ENCODE measurements at places on chromosomes 7 and 10.
A peak's percentile ranks its signal among the peaks of the same experiment; 100 is the strongest.

- no peak for DNase-seq
- H3K4me3 ChIP-seq, result no peak overlapping the region
- H3K36me3 ChIP-seq, result no peaks in the 10 kb centered on the region
- no peaks in the 10 kb centered on the region for H3K27me3 ChIP-seq
Measured at GRCh38 chr10:103765168-103765567, 90.2 kb downstream of the SH3PXD2A start.

DNA sequence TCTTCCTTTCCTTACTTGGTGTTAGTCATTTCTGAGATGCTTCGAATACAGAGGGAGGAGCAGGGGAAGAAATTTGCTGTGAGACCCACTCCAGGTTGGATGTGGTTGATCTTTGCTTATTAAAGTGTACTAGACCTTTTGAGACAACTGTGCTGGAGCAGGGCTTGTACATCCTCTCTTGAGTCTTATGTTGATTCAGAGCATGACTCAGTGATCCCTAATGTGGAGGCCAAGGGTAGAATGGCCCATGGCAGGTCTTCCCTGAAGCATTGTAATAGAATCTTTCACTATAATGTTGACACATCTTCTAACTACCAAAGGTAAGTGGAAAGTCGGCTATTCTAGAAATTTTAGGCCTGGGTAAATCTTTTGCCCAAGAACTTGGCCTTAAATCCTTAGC, 17.0 kb upstream of the SFR1 start:
- no peaks in the 10 kb centered on the region for H3K36me3 ChIP-seq
- H3K27me3 ChIP-seq, result no peaks in the 10 kb centered on the region
- H3K4me1 ChIP-seq, result no peaks in the 10 kb centered on the region
- DNase-seq, result no peak
- no peak overlapping the region for H3K4me3 ChIP-seq

- DNase-seq, result no peak
- H3K27ac ChIP-seq, result no peak overlapping the region
- H3K27me3 ChIP-seq, result no peaks in the 10 kb centered on the region
- no peaks in the 10 kb centered on the region for H3K4me1 ChIP-seq
- H3K36me3 ChIP-seq, result no peaks in the 10 kb centered on the region
Measured at GRCh38 chr10:116925056-116925455, 75.8 kb downstream of the ENO4 start.

GRCh38 chr10:77667426-77668324, 30.1 kb upstream of the KCNMA1 start:
- H3K4me1 ChIP-seq, result no peaks in the 10 kb centered on the region
- no peak overlapping the region for H3K4me3 ChIP-seq
- no peak overlapping the region for H3K27ac ChIP-seq
- no peaks in the 10 kb centered on the region for H3K27me3 ChIP-seq

- peaks cover 6% of the 10 kb centered on the region for H3K4me1 ChIP-seq
- no peak for DNase-seq
Measured at GRCh38 chr10:103678178-103678526, 177.2 kb downstream of the SH3PXD2A start.

- H3K27ac ChIP-seq, result no peak overlapping the region
- no peaks in the 10 kb centered on the region for H3K4me1 ChIP-seq
- no peak for DNase-seq
- no peak overlapping the region for H3K4me3 ChIP-seq
- H3K36me3 ChIP-seq, result no peaks in the 10 kb centered on the region
- H3K27me3 ChIP-seq, result no peaks in the 10 kb centered on the region
Measured at GRCh38 chr10:5564537-5565204, 39.9 kb downstream of the CALML3 start.

GRCh38 chr7:133252506-133252857, 396 bp upstream of the EXOC4 start:
- H3K27ac ChIP-seq, result no peak overlapping the region
- H3K27me3 ChIP-seq, result no peaks in the 10 kb centered on the region
- DNase-seq, result no peak
- 0 out of 2 replicates have a peak overlapping the region, but pooled peaks have one; percentile 59 for H3K4me3 ChIP-seq
- no peaks in the 10 kb centered on the region for H3K36me3 ChIP-seq

GRCh38 chr10:119680650-119681081, 29.5 kb downstream of the BAG3 start:
- H3K4me3 ChIP-seq, result no peak overlapping the region
- no peak for DNase-seq
- H3K27ac ChIP-seq, result no peak overlapping the region
- H3K27me3 ChIP-seq, result no peaks in the 10 kb centered on the region
- H3K36me3 ChIP-seq, result no peaks in the 10 kb centered on the region

GRCh38 chr10:110167149-110167548, 40.3 kb upstream of the MXI1 start:
- no peaks in the 10 kb centered on the region for H3K36me3 ChIP-seq
- H3K4me3 ChIP-seq, result no peak overlapping the region
- DNase-seq, result no peak
- no peak overlapping the region for H3K27ac ChIP-seq
- peaks cover 4% of the 10 kb centered on the region for H3K4me1 ChIP-seq

GRCh38 chr10:101224060-101224909, 5.0 kb downstream of the LBX1 start:
- no peak overlapping the region for H3K27ac ChIP-seq
- no peaks in the 10 kb centered on the region for H3K36me3 ChIP-seq
- H3K4me3 ChIP-seq, result no peak overlapping the region
- H3K27me3 ChIP-seq, result peaks cover 100% of the 10 kb centered on the region

DNA sequence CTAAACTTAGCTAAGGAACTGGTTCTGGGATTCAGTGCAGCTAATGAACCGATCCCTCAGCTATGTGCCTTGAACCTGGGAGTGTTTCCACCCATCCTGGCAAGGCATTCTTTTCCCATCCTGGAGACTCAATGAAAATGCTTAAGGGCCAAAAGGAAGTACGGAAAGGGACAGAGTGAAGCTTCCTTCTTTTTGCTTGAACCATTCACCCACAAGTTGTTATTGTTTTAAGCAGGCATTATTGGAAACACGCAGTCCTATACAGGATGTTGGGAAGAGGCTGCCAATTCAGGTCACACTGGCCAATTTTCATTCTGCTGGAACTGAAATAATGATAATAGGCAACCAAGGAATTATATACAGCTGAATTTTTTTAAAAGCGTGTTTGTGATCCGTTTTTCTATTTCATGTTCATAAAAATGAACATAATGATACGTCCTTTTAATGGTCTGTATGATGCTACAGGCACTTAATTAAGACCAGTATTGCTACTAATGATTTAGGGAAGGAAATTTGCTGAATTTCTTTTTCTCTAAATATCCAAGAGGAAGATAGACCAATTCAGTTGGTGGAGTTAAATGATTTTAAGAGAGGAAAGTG, 57.8 kb upstream of the FZD1 start:
- H3K4me3 ChIP-seq, result no peak overlapping the region
- no peak overlapping the region for H3K27ac ChIP-seq
- H3K36me3 ChIP-seq, result no peaks in the 10 kb centered on the region

- no peak overlapping the region for H3K4me3 ChIP-seq
- H3K27ac ChIP-seq, result no peak overlapping the region
- H3K36me3 ChIP-seq, result no peaks in the 10 kb centered on the region
- no peak for DNase-seq
- H3K4me1 ChIP-seq, result no peaks in the 10 kb centered on the region
Measured at GRCh38 chr10:317271-317769, 182.1 kb downstream of the ZMYND11 start.

DNA sequence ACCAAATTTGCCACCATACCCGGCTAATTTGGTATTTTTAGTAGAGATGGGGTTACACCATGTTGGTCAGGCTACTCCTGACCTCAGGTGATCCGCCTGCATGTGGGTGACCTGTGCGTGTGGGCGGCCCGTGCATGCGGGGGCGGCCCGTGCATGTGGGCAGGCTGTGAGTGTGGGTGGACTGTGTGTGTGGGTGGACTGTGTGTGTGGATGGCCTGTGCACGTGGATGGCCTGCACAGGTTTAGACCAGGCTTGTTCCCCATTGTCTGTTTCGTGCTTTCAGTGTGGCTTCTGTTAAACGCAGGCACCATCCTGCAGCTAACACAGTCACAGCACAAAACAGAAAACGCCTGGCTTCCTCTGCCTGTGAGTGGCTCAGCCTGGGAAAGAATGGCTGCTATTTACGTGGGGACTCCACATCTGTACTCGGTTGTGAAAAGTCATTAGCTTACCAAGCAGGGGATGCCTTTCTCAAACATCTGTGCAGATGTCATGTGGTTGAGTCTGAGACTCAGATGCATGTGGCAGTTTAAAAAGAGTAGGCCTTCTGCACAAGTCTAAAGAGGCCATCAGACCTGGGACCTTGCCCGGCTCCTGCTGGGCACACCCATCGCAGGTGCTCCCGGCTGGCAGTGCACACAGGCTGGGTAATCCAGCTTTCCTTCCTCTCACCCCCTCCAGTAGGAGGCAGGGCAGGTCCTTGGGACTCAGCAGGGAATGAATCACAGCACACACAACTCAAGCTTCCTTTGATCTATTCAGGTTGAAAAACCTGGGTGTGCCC, 91.6 kb downstream of the COBL start:
- no peaks in the 10 kb centered on the region for H3K36me3 ChIP-seq
- DNase-seq, result peak; percentile 50
- H3K4me1 ChIP-seq, result peaks cover 11% of the 10 kb centered on the region
- no peak overlapping the region for H3K4me3 ChIP-seq
- no peaks in the 10 kb centered on the region for H3K27me3 ChIP-seq
- H3K27ac ChIP-seq, result no peak overlapping the region

DNA sequence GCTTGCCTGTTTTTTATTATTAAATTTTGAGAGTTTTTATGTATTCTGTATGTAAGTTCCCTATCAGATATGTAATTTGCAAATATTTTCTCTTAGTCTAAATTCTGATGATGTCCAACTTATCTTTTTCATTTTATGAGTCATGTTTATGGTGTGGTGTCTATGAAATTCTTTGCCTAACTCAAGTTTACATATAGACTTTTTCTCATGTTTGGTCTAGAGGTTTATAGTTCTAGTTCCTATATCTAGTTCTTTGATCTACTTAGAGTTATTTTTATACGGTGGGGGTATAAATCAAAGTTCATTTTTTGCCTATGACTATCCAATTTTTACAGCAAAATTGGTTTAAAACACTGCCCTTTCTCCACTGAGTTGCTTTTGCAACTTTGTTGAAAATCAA, 26.3 kb upstream of the CCDC7 start:
- DNase-seq, result no peak
- H3K27ac ChIP-seq, result no peak overlapping the region
- 0 out of 2 replicates have a peak, but pooled peaks cover 2% of the 10 kb centered on the region for H3K4me1 ChIP-seq
- no peaks in the 10 kb centered on the region for H3K36me3 ChIP-seq

GRCh38 chr10:120076996-120077706, 184.6 kb downstream of the SEC23IP start:
- H3K27me3 ChIP-seq, result no peaks in the 10 kb centered on the region
- no peak overlapping the region for H3K27ac ChIP-seq
- no peak for DNase-seq
- H3K4me3 ChIP-seq, result peak overlapping the region; percentile 15
- no peaks in the 10 kb centered on the region for H3K36me3 ChIP-seq
- H3K4me1 ChIP-seq, result peaks cover 3% of the 10 kb centered on the region

DNA sequence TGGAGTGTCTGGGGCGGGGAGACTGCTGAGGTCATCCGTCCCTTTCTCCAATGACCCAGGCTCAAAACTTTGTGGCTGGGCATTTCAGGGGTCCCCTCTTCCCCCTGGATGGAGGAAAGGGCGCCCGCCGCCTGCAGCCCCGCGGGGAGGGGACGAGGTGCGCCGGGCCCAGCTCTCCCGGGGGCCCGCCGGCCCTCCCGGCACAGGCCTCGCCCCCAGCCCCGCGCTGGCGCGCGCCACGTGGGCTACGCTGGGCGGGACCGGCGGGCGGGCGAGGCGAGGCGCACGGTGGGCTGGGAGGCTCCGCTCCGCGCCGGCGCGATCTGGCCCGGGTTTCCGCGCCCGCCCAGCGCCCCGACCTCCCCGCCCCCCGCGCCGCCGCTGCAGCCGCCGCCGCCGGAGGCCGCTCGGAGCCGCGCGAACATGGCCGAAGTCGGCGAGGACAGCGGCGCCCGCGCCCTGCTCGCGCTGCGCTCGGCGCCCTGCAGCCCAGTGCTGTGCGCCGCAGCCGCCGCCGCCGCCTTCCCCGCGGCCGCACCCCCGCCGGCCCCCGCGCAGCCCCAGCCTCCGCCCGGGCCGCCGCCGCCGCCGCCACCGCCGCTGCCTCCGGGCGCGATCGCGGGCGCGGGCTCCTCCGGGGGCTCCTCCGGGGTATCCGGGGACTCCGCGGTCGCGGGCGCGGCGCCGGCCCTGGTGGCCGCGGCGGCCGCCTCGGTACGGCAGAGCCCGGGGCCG, at the start of gene FOXK1:
Gene FOXK1, plus strand, starts transcription at position 410 of the 735 bp plus-strand sequence. Its CDS starts 14 bp downstream, at position 424.
- DNase-seq, result no peak
- H3K36me3 ChIP-seq, result no peaks in the 10 kb centered on the region
- H3K27ac ChIP-seq, result no peak within 1 kb of the TSS
- peaks cover 6% of the 10 kb centered on the region for H3K4me1 ChIP-seq
- peak within 1 kb of the TSS; percentile 72 for H3K4me3 ChIP-seq

GRCh38 chr7:138924501-138925225, 56.5 kb downstream of the KIAA1549 start:
- H3K4me3 ChIP-seq, result no peak overlapping the region
- no peaks in the 10 kb centered on the region for H3K27me3 ChIP-seq
- H3K4me1 ChIP-seq, result peaks cover 4% of the 10 kb centered on the region
- no peak overlapping the region for H3K27ac ChIP-seq
- H3K36me3 ChIP-seq, result no peaks in the 10 kb centered on the region
- no peak for DNase-seq

- H3K36me3 ChIP-seq, result no peaks in the 10 kb centered on the region
- DNase-seq, result no peak
- H3K4me3 ChIP-seq, result no peak overlapping the region
- H3K27me3 ChIP-seq, result peaks cover 36% of the 10 kb centered on the region
- H3K27ac ChIP-seq, result no peak overlapping the region
Measured at GRCh38 chr10:22319980-22320558, 830 bp upstream of the BMI1 start.

- no peak overlapping the region for H3K27ac ChIP-seq
- H3K4me1 ChIP-seq, result no peaks in the 10 kb centered on the region
- no peak for DNase-seq
- no peak overlapping the region for H3K4me3 ChIP-seq
- H3K27me3 ChIP-seq, result no peaks in the 10 kb centered on the region
Measured at GRCh38 chr10:58320351-58321049, 14.3 kb upstream of the UBE2D1 start.

DNA sequence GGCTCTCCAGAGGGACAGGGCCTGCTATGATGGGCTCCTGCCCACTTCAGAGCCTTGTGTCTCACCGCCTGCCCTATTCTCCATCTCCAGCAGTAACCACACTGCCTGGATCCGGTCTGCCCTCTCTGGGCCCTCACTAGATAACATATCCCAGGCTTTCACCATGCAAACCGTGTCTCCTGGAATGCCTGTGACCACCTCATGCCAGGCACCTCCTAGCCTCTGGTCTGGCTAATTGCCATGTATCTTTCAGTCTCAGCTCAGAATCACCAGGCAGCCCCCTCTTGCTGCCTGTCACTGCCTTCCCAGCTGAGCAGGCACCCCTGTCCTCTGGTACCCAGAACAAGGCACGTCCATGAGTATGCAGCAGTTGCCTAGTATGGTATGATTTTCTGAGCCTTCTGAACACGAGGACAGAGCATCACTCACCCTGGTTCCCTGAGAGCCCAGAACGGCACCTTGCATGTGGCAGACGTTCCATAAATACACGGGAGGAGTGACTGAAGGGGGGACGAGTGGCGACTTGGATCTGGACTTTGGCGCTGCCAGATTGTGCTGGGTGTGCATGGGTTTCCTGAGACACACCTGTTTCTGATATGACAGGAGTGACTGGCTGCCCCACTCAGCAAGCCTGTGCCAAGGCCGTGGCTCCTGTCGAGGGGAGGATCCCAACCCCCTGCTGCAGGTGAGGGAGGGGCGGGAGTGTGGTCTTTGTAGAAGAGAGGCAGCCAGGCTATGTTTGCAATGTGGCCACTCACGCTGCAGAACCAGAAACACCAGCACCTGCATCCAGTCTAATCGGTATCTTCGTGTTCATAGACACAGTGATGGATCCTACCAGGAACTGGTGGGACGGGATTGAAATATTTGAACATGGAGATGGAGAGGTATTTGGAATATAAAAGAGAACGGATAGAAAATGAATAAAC, 95.2 kb downstream of the VOPP1 start:
- no peak overlapping the region for H3K4me3 ChIP-seq
- no peak for DNase-seq
- no peaks in the 10 kb centered on the region for H3K27me3 ChIP-seq
- no peak overlapping the region for H3K27ac ChIP-seq

Measured in H1 (cell line).